Esophagus squamous epithelium (tissue), 5 donors: ENCODE measurements at places on chromosomes 1 and 21.

- no peak for DNase-seq
These were observed 68.7 kb downstream of the TRIM11 start for GRCh38 chr1:228337711-228338520.

GRCh38 chr1:168509210-168509609, 34.6 kb downstream of the XCL2 start:
- no peak for DNase-seq

DNA sequence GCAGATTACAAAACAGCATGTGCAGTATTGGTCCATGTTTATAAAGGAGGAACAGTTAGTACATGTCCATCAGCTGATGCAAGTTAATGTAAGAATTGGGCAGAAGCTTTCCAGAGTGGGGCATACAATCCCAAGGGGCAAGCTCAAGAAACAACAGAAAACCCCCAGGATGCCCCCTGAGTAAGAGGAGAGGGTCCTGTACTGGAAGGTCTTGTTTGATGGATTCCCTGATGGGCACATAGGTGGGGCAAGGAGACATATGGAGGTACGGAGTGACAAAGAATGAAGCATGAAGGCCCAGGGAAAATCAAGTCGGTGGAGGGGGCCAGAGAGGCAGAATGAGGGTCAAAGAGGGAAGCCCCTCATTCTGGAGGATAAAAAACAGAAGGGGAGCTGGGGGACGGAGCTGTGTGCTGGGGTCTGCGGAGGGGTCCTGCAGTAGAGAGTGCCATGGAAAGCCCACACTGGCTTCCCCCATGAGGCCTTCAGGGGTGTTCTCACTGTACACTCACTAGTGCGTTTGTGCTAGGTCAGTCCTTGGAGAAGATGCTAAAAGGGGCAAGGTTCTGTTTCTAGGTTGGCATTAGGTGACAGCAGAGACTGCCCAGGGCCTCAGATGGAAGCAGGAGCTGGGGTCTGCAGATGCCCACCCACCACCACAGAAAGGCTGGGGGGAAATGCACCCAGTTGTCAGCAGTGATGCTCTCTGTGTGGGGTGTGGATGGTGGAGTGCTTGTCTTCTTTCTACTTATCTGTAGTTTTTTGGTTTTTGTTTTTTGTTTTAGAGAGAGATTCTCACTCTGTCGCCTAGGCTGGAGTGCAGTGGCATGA, 12.5 kb upstream of the MATN1 start:
- no peak for DNase-seq

GRCh38 chr21:40765811-40766210, 81.1 kb downstream of the DSCAM start:
- DNase-seq = no peak

- DNase-seq = no peak
These were observed 65.0 kb upstream of the CSF1 start for GRCh38 chr1:109845658-109846057.

- DNase-seq = no peak
These were observed 48.8 kb downstream of the CLSTN1 start for GRCh38 chr1:9774712-9775679.

GRCh38 chr1:171355727-171356126, 41.7 kb downstream of the FMO4 start:
- no peak for DNase-seq

DNA sequence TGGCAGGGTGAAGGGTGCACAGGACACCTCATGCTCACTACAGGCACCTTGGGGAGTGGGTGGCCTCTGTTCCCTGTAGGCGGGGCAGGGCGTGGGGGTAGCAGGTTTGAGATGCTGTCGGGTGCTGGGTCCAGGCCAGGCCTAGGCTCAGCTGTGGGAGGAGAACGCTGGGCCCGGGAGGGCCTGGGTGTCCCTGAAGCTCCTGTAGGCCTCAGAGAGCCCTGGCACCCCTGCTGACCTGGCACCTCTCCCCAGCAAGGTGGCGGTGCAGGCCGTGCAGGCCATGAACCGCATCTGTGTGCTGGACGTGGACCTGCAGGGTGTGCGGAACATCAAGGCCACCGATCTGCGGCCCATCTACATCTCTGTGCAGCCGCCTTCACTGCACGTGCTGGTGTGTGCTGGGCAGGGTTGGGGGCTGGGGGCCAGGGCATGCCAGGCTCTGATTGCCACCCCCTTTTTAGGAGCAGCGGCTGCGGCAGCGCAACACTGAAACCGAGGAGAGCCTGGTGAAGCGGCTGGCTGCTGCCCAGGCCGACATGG, 2.5 kb upstream of the GJC2 start:
- no peak for DNase-seq

DNA sequence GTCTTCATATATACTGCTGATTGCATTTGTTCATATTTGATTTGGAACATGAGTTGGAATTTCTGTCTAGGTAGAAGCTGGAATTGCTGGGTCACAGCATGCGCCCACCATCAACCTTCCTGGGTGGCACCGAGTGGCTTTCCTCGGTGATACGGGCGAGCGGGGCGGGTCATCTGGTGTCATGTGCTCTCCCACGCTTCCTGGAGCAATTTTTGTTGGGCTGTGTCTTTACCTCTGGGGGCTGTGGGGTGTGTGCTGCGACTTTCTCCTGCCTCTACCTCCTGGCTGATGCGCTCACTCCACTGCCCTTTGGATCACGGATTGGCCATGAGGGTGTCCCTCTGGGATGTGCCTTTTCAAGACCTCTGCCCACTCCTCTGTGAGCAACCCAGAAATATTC, 108.7 kb upstream of the COL6A1 start:
- no peak for DNase-seq

DNA sequence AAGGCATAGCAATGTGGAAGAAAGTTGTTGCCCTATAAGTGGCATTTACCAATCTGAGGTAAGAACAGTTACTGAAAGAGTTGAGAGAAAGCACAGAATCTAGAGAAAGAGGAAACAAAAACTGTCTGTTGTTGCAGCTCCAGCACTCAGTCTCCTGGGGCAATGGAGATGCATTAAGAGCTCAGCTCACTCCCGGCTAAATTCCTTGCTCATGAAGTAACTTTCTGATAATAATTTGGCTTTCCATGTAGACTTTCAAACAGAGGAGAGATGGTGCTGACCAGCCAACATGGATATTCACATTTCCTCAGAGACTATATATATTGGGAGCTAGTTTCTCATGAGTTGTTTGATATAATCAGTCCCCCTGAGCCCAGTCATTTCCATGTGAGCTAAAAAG, 135.3 kb downstream of the GDAP2 start:
- no peak for DNase-seq

GRCh38 chr1:72891976-72892375, 609.6 kb upstream of the NEGR1 start:
- no peak for DNase-seq

GRCh38 chr1:171477804-171478203, 7.5 kb upstream of the PRRC2C start:
- no peak for DNase-seq

DNA sequence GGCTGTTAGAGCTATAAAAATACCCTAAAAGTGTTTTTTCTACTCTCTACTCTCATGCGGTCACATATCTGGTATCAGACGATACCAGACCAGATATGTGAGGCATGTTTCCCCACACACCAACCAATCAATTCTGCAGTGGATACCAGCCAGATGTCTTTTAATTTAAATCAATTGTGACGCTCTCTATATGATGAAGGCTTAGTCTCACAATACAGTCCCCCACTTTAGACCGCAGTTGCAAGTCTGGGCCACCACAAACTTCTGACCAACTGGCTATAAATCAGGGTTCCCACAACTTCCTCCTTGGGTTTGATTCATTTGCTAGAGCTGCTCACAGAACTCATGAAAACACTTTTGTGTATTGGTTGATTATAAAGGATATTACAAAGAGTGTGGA, 586.1 kb upstream of the ZP4 start:
- no peak for DNase-seq

DNA sequence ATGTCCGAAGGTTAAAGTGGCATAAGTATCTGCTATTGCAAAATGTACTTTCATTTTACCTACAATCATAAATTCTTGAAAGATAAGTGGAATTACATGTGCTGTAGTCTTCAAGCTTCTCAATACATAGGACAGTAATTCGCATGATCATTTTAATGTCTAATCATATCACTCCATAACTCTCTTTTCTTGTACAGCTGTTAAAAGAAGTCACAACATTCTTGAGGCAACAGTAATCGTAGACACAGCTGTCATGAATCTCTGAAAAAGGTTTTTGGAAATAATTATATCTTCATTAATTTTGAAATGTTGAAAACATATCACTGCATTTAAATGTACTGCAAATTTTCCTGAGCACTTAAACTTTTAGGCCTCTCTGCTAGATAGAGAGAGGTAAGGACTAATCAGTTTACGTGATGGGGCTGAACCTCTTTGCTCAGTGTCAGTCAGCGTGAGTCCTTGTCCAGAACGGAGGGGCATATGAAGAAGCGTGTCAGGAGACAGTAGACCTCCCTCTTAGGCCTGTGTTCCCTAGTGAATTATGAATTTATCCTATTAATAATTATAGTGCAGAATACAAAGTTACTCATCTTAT, 133.4 kb downstream of the NEK7 start:
- DNase-seq = no peak

- DNase-seq = no peak
These were observed 6.5 kb upstream of the CLDN19 start for GRCh38 chr1:42746436-42747105.
